Activated CD4-positive, alpha-beta T cell treated with anti-CD3 and anti-CD28 coated beads, Interleukin-2, amount 50 U/mL, for 48 hours (primary cell): ENCODE measurements at places on chromosomes 16 and 17.

DNA sequence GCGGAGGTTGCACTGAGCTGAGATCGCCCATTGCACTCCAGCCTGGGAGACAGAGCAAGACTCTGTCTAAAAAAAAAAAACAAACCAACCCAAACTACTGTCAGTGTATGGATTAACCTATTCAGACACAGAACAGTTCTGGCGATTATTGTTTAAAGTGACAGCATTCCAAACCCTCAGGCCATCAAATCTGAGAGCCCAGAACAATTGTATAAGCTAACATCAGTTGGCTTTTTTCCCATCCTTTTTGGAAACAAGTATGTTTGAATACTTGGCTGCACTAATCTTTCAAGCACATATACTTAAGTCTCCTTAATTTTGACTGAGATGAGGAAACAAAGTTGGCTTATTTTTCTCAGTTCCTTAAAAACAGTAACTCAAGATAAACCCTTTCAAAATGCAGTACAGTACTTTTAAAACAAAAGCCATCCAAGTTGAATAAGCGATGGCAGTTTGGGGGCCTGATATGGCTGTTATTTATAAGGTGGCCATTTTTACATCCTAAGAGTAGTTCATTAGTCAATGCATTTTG is 1.4 kb downstream of the ZSWIM7 start:
- DNase-seq = no peak

DNA sequence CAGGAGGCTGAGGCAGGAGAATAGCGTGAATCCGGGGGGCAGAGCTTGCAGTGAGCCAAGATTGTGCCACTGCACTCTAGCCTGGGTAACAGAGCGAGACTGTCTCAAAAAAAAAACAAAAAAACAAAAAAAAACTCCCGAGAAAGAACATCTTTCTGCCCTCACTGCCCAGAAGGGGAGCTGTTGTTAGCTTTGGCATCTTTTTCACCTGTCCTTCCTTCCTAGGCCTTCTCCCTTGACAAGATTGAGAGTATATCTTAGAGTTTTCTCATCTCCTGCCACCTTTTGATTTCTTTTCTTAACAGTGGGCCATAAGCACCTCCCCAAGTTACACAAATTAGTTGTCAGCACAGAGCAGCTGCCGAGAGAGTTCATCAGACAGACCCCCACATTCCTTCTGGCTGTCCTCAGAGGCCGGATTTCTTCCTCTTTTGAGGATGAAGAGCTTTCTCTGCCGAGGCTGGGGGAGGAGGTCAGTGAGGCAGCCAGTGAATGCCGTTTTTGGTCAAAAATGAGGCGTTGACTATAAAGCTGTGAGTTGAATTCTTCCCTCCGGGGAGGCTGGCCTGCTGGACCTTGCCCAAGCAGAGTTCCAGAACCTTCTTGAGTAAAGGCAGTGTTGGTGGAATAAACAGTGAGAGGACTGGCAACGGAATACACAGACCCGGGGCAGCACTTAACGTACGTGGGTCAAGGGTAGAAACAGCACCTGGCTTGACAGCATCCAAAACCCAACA is 127.0 kb downstream of the ABCC6 start:
- no peak for DNase-seq

- no peak for DNase-seq
Measured at GRCh38 chr16:80191928-80192327, 348.9 kb upstream of the DYNLRB2 start.

GRCh38 chr16:47250983-47251382 is 107.2 kb upstream of the NETO2 start:
- no peak for DNase-seq

DNA sequence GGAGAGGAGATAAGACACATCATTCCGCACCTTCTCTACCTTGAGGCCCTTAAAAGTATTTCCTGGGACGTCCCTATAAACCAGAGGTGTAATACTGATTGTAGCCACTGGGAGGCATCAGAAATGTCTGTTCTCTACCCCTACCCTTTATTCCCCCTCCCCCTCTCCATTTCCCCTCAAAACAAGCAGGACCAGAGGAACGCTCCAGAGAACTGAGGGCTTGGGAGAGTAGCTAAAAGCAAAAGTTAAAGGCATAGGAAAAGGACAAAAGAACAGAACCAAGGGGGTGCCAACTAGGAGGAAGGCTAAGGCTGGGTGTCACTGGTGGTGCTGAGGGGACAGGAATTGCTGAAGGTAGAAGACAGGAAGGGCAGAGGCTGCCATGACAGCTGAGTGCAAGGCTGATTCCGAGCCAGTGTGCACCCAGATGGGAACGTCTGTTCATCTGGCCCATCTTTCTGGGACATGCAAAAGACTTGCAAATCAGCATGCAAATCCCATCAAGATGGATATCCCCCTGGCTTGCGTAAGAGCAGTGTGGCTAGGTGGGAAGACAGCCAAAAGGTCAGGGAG is 6.7 kb downstream of the CAMTA2 start:
- DNase-seq = peak; percentile 38

DNA sequence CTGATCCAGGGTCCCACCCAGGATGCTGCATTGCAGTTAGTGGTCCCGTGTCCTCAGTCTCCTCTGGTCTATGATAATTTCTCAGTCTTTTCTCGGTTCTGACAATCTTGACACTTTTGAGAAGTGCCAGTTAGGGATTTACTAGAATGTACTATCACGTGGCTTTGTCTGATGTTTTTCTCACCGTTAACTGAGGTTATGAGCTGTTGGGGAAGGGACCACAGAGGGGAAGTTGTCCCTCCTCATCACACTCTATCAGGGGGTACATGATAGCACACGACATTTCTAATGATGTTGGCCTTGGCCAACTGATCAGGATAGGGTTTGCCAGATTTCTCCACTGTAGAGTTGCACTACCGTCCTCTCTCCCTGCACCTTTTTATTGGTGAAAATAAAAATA is 250.9 kb upstream of the SDK2 start:
- DNase-seq = no peak

- DNase-seq = no peak
Measured at GRCh38 chr17:7056386-7056785, 12.5 kb upstream of the SLC16A11 start.

DNA sequence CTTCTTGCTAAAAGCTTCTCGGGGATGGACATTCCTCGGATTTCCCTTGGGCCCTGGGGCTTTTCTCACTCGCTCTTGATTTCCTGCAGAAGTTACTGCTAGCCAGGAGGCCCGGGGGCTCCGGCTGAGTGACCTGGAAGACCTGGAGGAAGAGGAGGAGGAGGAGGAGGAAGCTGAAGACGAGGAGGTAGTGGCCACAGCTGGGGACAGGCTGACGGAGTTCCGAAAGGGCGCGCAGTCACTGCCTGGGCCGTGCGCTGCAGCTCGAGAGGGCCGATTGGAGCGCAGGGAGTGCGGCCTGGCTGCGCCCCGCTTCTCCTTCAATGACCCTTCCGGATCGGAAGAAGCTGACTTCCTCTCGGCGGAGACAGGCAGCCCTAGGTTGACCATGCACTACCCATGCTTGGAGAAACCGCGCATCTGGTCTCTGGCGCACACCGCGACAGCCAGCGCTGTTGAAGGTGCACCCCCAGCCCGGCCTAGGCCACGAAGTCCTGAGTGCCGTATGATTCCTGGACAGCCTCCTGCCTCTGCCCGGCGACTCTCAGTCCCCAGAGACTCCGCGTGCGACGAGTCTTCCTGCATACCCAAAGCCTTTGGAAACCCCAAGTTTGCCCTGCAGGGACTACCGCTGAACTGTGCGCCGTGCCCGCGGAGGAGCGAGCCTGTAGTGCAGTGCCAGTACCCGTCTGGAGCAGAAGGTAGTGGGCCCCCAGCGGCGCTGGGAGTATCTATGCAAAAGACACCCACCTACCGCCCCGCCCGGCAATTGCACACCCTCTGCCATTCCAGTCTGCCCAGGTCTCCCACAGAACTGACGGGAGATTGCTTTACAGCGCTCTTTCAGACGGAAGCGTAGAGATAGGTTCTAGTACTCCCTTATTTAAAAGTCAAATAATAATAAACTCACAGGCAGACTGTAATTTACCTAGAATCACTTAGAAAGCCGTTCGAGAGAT is 4.9 kb downstream of the IRX6 start:
- no peak for DNase-seq

DNA sequence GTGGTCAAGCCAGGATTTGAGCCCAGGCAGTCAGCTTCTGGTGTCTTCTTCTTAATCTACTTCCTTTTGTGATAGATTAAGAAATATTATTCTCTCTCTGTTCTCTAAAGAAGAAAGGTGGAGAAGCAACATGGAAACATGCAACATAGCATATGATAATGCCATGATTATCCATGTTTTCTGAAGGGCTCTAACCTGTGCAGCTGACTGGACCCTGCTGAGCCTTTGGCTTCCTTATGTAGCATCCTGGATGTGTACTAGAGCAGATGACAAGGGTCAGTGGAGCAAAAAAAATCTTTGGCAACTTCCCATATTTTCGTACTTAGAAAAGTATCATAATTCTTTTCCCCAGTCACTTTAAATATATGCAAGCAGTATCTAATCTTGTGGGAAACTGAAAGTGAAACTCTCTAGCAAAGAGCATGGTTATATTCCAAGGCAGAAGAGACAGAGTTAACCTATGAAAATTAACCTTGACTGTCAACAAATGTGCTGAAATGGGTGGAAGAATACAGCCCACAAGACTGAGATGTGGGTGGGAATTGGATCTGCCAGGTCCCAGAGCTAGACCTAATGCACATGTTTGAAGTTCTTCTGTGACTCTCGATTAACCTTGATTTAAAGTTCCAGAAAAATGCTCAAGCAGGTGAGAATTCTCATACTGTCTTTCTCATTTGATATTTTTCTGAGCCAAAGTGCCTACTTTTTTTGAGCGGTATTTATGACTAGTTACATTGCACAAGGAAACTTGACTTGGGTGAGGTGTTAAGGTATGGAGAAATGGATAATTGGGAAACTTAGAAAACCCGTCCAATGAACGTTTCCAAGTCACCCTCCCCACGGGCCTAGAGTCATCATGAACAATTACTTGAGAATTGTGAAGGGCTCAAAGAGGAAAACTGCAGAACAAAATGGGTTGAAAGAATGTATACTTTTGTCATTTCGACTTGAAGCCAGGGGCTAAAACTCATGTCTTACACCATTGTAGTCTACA is 248.6 kb downstream of the FTO start:
- no peak for DNase-seq

DNA sequence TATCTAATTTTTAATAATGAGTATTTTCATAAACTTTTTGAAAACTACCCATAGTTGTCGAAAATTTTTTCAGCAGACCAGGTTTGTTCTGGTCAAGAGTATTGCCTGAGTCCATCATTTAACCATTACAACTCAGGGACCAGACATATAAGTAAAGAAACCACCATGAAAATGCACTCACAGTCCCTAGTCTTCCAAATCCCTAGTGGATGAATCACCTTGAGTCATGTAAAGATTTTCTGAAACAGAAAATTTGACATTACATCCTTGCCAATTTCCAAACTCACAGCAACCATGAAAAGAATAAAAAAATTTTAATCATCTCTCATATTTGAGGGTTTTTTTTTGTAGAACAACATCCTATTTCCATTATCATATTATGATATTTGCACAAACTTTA is 1337.5 kb upstream of the CDH8 start:
- no peak for DNase-seq

DNA sequence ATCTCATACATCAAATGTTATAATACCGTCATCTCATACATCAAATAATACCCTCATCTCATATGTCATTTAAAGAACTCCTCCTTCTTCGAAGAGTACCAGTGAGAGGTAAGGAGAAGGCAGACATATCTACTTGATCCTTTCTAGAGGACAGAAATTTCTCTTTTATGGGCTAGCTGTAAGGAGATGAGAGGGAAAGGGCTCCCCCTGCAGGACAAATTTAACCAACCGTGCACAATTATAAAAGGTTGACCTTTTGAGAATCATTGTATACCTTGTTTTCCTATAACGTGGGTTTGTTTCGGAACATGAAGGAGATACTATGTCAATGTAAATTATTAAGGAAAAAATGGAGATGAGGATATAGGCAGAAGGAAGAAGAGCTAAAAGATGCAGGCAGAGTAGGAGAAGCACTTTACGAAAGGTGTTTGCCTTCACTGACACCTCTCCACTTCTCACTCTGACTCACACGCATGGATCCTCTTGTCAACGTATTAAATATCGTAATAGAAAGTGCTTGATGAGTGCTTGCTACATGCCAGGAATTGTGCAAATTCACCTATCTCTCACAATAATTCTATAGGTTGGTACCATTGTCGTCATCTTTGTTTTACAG is 465.9 kb upstream of the ERCC4 start:
- peak; percentile 28 for DNase-seq

DNA sequence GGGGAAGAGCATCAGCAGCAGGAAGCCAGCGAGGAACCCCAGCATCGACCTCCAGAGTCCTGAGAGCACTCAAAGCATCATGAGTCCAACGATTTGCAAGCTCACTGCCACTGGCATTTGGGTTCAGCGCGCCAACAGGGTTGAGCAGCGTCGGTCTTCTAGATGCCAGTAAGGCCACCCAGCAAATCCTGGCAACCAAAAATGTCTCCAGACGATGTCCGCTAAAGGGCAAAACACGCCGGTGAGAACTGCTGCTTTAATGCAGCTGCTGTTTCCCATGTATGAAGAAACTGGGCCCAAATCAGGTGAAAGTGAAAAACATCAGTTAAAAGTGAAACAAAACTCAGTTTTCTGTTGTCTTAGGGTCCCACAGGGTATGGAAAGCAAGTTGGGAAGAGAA is 70.2 kb downstream of the ANKRD11 start:
- no peak for DNase-seq

GRCh38 chr16:9135797-9136196 is 44.4 kb downstream of the HAPSTR1 start:
- DNase-seq = no peak

GRCh38 chr17:4514206-4514605 is 15.5 kb downstream of the SPNS2 start:
- no peak for DNase-seq

GRCh38 chr17:47119746-47120520 is 69.2 kb downstream of the CDC27 start:
- DNase-seq = no peak

GRCh38 chr17:3475251-3475685 is 529 bp upstream of the ASPA start:
- no peak for DNase-seq

DNA sequence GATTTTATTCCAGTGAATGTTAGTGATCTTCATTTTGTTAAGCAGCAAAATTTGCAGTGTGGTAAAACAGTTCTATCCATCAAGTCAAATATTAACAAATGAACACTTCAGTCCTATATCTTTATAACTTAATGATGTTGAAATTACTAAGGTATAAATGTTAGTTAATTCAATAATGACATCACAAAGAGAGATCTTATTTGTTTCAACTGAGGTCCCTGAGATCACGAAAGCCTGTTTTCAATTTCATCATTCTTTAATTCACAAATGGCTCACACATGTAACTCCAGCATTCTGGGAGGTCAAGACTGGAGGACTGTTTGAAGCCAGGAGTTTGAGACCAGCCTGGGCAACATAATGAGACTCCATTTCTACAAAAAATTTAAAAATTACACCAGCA is 13.9 kb downstream of the SMURF2 start:
- no peak for DNase-seq

DNA sequence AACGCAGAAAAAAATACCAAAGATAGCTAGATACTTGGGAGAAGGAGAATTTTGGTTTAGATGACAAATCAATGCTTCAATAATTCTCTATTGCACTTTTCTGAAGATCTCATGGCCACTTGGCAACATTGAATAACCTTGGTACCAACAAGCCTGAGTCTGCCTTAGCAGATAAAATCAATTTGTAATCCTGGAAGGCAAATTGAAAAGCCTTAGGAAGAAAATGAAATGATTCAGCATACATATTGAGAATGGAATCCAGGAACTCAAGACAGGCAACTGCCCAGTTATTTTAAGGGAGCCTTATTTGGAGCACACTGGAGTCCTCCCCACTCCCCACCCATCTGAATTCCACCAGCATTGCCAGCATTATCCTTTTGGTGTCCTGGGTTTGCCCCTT is 109.3 kb upstream of the SOX9 start:
- DNase-seq = no peak

- no peak for DNase-seq
Measured at GRCh38 chr16:29310852-29311314, 95.6 kb downstream of the NPIPB11 start.
